ENCODE measurements at places on chromosomes 12 and 14.
A peak's percentile ranks its signal among the peaks of the same experiment; 100 is the strongest.

DNA sequence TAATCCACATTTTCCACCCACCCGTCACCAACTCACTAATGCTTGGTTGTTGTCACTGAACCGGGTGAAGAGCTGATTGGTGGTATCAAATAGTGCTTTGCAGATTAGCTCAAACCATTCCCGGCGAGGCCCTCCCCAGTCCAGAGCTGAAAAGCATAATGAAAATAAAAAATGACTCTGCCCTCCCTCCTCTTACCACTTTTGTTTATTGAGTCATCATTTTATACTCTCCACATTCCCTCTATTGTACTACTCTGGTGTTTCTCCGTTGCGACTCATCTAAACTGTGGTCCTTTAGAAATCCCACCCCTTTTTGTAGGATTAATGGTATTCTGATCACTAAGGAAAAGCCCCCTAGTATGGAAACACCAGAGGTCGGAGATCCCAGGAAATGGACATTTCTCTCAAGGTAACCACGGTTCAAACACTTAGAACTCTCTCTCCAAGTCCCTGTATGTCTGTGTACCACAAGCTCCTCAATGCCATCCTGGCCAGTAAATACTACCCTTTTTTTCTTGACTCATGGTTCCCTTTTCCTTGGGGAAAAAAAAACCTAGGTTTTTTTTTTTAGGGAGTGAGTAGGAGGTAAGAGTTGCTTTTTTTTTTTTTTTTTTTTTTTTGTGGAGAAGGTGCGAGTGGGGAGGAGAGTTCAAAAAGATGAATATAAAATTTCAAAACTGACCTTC, 42.0 kb downstream of the AREL1 start:
- no peak for DNase-seq

DNA sequence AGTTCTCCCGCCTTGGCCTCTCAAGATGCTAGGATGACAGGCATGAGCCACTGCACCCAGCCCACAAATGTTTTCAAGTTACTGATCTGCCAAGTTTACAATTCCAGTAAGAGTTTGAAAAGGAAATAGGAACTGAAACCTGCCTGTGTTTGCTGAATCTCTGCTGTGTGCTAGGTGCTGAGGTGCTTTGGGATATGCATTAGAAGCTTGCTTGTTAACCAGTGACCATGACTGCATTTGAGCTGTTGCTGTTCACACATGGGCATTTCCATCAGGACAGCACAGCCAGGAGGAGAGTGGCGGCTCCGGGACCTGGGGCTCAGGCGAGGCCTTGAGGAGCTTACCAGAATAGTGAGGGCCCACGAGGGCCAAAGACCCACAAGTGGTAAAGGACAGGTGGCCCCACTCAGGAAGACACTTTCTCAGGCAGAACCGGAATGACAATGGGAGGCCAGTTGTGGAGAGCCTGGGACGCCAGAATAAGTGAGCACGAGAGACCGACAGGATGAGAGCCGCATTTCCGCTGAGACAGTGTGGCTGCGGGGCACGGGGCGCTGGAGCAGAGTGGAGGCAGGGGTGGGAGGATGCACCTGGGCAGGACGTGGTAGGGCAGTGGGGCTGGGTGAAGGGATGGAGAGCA, 54.5 kb upstream of the MMP17 start:
- DNase-seq, result peak; percentile 52

DNA sequence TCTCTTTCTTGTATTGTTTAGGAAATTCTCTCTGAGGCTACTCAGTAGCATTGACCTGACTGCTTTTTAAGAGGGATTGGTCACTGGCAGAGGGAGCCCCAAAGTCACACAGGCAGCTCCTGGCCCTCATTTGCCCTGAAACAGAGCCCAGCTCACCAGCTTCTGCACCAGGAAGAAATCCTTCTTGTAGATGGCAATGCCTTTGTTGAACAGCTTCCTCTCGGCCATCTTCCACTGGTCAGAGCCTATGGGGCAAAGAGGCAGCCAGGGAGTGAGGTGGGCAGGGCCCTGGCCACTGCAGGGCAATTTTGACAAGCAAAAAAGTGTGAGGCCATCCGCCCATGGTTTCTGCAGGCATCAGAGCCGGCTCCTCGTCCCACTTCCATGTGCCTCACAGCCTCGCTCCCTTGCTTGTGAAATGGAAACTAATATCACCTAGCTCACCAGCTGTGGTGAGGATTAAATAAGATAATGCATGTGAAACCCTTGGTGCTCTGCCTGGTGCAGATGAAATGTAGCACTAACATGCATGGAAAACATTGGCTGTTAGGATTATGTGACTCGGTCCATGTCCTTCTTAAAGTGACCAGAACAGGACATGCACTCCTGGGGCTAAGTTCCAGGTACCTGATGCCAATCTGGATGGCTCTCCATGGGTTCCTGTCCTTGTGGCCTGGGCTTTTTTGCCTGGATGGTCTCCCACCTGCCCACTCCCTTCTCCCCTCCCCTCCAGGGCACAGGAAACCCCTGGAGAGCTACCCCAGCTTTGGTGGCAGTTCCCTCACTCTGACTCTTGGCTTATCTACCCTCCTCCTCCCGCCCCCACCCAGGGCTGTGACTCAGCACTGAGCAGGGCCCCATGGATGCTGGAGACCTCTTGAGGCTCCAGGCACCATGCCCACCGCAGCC, 11.2 kb upstream of the PNMA1 start:
- no peak for DNase-seq

DNA sequence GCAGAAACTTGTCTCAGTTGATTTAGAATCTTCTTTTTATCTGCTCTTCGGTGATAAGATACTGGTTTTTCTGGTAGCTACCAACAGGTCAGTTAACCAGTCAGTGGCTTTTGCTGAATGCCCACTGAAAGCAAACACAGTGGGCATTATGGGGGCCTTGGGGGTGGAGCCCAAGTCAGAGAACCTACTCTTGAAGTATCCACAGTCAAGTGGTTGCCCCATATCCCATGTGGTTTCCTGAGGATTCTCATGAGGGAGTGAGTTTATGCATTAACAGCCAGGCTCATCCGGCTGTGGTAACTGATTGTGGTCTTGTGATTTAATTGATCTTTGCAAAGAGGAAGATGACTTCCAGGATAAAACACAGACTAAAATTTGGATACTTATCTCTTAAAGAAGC, 83.7 kb downstream of the ST8SIA1 start:
- no peak for DNase-seq

GRCh38 chr12:65500091-65500900, 221.8 kb downstream of the MSRB3 start:
- no peak for DNase-seq

Data from GM12891 (cell line).